ENCODE measurements at places on chromosomes 5 and 9.

- no peak for DNase-seq
Observed at GRCh38 chr5:152584103-152584502, 179.0 kb upstream of the NMUR2 start.

GRCh38 chr9:135076143-135076875, 11.2 kb upstream of the OLFM1 start:
- DNase-seq, result no peak

- DNase-seq, result no peak
Observed at GRCh38 chr5:11904265-11904906, at the start of gene CTNND2. TSS of gene CTNND2 (minus strand) at chr5:11904446. CDS start at chr5:11903853, 593 bp downstream.

DNA sequence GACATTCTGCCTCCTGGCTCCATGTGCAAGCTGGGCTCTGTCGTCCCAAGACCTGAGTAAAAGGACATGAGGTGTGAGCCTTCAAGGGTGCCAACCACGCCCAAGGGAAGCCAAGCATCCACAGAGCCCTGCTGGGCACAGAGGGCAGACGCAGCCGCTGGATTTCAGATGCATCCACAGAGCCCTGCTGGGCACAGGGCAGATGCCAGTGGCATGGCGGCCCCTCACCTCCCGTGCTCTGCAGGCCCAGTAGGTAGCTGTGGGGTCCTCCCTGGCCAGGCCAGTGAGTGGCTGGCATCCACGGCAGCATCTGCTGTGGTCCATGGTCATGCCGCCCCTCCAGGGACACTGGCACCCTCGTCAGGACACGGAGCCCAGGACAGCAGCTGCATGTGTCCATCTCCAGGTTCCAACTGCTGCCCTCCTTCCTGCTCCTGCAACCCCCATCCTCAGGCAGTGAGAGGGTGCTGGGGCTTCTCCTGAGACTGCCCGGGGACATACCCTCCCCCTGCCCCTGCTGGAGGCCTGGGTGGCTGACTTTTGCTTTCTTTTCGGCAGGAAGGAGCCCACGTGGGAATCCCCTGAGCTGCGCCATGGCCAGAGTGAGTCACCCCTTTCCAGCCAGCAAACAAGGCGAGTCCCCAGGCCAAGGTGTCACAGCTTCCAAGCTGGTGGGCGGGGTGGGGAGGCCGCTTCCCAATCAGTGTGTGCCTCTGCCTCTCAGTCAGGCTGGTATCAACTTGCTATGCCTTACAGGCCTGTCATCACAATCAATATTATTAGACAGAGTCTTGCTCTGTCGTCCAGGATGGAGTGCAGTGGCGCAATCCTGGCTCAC, 4.0 kb upstream of the TRAF2 start:
- DNase-seq, result peak; percentile 87

GRCh38 chr5:28862137-28862859, 1823.9 kb upstream of the CDH9 start:
- no peak for DNase-seq

DNA sequence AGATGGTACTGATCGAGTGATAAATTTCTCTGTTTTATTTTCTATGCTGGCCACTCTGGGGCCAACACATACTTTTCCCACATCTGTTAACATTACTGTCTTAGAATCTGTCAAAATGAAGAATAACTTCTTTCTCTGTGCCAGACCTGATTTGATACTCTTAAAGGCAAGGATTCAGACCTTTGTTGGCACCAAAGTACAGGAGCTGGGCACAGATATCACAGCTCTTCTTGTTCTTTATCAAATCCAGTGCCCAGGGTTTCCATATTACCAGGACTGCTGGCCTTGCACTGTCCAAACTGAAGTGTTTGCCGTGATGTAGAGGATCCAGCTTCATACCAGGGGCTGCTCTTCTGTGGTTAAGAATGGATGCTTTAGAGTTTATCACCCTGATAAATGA, 20.9 kb downstream of the ZNF474 start:
- no peak for DNase-seq

- DNase-seq, result no peak
Observed at GRCh38 chr5:153080940-153081339, 409.5 kb upstream of the GRIA1 start.

DNA sequence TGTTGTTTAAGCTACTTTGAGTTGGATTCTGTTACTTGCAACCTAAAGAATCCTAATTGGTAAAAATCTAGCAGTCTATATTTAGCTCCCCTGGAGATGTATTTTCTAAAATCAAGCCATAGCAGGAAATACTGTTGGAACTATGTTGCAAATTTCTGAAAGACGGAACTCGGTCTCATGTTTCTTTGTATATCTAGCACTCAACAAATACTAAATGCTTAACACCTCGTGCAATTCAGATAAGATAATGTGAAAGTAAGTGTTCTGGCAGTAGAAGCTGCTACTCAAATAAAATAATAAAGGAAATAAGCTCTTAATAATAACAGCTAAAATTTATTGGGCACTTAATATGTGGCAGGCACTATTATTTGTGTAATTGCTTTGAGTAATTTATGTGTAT, 10.9 kb upstream of the PRELID2 start:
- DNase-seq, result no peak

GRCh38 chr5:67316695-67317094, 120.1 kb upstream of the CD180 start:
- DNase-seq, result no peak

- DNase-seq, result no peak
Observed at GRCh38 chr9:100689635-100690034, 111.8 kb downstream of the CAVIN4 start.

DNA sequence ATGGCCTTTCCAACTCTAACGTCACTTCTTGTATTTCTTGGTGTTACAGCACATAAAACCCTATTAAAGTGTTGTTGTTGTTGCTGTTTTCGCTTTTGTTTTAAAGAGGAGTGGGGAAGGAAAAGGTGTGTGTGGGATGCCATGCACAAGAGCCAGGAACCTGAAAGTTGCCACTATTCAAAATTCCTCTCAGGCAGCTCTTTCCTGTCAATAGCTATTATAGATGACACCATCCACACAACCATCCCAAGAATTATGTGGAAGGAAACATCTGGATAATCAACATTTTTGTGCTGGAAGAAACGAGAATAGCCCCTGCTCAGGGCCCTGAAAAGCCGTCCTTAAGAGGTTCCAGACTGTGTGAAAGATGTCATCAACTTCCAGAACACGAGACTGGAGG, 79.3 kb downstream of the SHB start:
- DNase-seq, result no peak

DNA sequence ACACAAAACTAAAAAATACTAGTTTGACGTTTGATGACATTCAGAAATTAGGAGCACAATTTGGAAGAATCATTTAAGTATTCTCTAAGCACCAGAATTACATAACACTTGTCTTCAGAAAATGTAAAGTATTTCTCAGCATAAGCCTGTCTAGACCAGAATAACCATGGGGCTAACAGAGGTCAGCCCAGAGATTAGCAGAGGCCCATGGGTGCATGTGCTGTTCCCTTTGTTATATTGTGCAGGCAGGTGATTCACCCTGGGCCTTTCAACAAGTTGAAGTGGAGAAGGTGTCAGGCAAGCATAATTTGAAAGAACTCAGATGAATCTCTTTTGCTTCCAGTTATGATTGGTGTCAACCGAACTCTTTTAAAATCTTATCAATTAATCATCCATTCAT, 227.9 kb downstream of the LURAP1L start:
- no peak for DNase-seq

GRCh38 chr9:132327537-132327936, 27.2 kb downstream of the SETX start:
- DNase-seq, result no peak

GRCh38 chr9:27542508-27542907, 12.9 kb upstream of the MOB3B start:
- DNase-seq, result no peak

- DNase-seq, result no peak
Observed at GRCh38 chr5:90690307-90690706, 131.7 kb downstream of the ADGRV1 start.

GRCh38 chr9:33791117-33791516, 4.2 kb upstream of the PRSS3 start:
- DNase-seq, result no peak

- no peak for DNase-seq
Observed at GRCh38 chr5:2909035-2909434, 157.6 kb upstream of the IRX2 start.

DNA sequence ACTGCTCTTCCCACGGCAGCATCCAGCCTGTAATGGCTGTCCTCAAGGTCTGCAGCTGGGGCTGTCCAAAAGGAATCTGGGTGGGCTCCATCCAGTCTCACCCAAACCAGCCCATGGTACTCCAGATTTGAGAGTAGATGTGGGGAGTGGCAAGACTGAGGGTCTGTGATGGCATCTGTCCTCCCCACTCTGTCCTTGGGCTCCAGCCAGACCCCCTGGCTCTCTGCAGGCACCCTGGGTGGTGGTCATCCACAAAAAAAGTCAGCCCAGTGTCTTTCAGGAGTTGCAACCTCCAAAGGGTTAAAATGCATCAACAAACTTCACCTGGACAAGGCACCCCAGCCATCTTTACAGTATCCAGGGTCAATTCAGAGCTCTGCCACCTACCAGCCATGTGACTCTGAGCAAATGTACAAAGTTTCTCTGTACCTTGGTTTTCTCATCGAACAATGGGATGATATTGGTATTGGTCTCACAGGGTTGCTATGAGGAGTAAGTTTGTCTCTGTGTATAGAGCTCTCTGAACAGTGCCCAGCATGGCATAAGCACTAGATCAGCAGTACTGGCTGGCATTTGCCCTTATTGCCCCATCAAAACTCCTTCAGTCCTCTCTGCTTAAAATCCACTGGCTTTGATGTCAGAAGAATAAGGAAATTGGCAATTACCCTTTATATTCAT, 7.3 kb upstream of the S1PR3 start:
- no peak for DNase-seq

DNA sequence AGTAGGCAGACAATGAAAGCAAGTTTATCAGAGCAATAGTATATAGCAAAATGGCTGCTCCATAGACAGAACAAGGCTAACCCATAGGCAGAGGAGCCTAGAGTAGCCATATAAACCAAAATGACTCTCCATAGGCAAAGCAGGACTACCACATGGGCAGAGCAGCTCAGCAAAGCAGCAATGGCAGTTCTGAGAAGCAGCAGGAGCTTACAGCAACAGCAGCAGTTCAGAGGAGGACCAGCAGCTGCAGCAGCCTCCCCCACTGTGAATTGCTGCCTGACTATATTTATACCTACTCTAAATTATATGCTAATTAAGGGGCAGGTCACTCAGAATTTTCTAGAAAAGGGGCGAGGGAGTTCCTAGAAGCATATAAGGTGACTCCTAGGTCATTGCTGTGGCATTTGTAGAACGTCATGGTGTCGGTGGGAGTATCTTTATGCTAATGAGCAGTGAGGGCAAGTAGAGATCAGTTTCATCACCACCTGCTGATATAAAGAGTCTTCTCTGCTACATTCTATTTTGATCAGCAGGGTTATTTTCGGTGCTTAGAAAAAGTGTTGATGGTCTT, 1115.5 kb downstream of the DTWD2 start:
- DNase-seq, result no peak

DNA sequence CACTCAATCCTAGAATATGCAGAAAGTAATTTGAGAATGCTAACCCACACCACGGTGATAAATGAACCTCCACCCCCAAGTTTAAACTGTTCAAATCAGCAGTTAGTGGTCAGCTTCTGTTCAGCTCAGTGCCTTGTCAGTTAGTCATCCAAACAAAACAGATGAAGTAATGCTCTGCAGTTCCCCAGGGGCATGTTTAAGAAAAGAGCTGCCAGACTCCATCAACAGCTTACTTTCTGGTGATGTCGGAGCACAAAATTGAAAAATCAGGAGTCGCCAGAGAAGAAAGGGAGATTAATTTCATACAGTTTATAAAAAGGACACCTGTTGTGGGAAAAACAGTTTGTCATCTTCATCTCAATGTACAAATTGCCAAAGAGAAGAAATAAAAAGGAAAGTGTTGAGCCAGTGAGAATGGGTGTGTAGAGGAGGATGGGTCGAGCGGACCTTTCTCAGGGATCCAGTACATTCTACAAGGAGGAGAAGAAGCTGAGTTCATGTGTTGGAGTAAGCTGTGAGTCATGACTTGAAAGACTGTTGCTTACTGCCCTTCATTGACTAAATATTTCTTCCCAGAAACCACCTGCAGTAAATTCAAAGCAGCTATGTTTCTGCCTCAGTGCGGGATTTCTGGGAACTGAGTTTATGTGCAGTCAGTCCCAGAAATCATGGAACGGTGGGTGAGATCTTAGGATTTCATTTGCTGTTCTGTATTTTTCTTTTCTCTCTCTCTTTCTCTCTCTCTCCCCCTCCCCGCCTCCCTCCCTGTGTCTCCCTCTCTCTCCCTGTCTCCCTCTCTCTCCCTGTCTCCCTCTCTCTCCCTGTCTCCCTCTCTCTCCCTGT, 13.7 kb downstream of the TRIO start:
- DNase-seq, result no peak

DNA sequence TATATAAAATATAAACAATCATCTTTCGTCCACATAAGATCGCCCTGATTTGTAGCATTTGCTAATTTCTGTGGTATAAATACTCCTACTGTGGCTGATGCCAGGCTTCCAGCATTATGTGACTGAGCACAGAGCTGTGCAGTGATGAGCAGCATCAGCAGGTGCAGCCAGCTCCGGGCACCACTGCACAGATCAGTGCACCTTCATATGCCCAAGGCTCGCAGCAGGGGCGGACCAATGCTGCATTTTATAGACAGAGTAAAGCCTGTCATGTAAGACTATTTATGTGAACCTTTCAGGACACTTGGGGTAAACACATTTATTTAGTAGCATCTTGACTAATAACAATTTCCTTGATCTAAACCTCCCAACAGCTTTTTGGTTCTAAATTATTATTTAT, 53.1 kb downstream of the LMNB1 start:
- no peak for DNase-seq

- no peak for DNase-seq
Observed at GRCh38 chr9:96185518-96186156, 116.3 kb downstream of the HSD17B3 start.

DNA sequence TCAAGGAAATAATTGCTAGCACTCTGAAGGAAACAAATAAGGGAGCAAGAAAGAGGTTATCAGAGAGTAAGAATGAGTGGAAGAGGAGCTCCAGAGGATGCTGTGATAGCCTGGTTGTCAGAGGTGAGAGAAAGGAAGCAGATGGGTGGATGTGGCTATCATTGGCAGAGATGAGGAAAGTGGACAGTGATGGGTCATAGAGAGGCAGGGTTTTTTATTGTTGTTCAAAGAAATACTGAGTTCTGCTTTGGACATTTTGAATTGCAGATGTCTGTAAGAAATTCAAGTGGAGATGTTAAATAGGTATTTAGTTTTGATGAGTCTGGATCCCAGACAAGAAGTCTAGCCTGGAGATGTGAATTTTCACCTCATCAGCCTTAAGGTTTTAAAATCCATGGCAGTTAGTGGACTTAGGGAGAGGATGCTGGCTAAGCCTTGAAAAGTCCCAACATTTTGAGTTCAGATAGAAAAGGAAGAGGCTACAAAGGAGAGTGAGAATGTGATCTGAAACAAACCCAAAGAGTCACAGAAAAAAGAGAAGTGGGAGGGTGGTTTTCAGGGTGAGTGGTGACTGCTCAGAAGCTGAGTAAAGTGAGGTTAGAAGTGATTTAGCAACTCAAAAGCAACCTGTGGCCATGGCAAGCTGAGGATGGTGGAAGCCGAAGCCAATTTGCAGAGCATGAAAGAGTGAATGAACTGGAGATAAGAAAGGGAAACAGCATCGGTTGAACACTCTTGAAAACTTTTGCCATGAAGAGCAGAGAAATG, 50.4 kb downstream of the PPIC start:
- DNase-seq, result no peak

GRCh38 chr9:88056876-88057275, 81.4 kb downstream of the SPATA31C2 start:
- DNase-seq, result no peak
